CD8-positive, alpha-beta memory T cell (primary cell): ENCODE measurements at places on chromosomes 7 and 10. TPM values are rescaled to one million over a fixed set of nuclear protein-coding genes. Genes with fewer than 3 reads are reported as not detected.
A peak's percentile ranks its signal among the peaks of the same experiment; 100 is the strongest.

DNA sequence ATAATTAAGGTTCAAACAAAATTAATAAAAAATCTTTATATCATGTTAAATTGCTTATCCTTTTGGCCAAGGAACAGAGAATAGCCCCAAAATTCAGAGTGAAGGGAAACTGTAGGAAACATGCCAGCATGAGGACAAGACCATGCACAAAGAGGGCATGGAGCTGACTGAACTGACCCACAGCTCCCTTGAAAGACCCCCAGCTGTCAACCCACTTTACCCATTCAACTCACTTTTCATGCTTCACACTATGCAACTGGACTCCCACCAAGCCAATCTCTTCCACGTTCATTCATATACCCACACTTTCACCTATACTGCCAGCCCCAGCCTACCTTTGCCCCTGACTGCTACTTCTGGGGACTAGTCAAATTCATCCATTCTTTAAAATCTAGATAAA is 10.2 kb downstream of the FBXW4 start:
- DNase-seq: no peak

PHF14 gene
- 38.7 TPM for total RNA-seq

- DNase-seq: no peak
These were observed 48.6 kb downstream of the HIP1 start for GRCh38 chr7:75690121-75690523.

GRCh38 chr7:111718886-111719285 is 156.6 kb upstream of the IMMP2L start:
- no peak for DNase-seq

GRCh38 chr7:91299952-91300775 is 35.9 kb downstream of the FZD1 start:
- no peak for DNase-seq

DNA sequence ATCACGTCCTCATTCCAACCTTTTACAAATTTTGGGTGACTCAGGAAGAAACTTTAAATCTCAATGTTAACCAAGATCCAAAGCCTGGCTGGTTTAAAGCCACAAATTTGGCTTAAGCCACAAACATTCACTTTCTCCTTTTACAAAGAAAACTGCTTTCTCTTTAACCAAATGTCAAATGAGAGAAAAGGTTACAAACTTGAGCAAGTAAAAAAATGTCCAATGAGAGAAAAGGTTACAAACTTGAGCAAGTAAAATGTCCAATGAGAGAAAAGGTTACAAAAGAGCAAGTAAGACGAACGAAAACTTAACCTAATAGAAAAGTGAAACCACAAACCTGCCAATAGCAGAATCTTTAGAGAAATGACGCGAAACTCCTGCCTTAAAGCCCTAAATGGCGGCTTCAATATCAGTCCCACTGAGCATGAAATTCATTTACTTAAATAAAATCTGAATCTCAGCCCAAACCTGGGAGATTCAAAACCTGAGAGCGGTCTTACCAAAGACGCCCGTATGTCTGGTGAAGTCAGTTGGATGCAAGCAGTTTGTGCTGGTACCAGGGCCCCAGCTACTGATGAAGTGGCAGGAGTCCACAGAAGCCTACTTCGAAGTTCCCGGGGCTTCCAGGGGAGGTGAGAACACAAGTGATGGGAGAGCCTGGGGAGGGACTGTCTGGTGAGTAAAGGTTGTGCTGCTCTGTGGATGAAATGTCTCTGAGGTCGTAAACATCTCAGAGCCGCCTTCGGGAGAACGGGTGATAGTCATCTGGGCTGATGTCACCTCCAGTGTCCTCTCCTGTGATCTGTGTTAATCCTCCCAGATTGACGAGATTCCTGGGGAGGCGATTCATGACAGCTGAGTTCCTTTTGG is 74.6 kb downstream of the PAXIP1 start:
- peak; percentile 11 for DNase-seq

CHRM2 gene
- not detected for total RNA-seq

DNA sequence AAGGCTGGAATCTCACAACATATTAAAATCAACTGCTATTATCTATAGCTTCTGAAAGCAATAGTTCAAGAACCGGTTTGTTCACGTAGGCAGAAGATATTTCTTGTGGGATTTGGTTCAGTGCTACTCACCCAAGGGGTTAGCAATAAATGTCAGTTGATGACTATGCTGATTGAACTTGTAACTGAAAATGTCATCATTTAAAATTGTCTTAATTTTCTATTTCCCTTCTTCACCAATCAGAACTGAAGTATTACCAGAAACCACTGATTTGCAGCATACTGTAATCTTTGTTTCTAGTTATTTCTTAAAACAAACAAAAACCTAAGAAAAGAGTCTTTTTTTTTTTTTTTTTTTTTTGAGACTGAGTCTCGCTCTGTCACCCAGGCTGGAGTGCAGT is 46.1 kb downstream of the CPEB3 start:
- no peak for DNase-seq

- no peak for DNase-seq
These were observed 94.9 kb downstream of the SVOPL start for GRCh38 chr7:138606236-138606635.

CASTOR2 gene
- 6.8 TPM for total RNA-seq

GRCh38 chr7:27999829-28000228 is 180.8 kb downstream of the JAZF1 start:
- DNase-seq: no peak

SKAP2 gene
- 11.4 TPM for total RNA-seq

CFAP46 gene
- total RNA-seq: 0.09 TPM

DNA sequence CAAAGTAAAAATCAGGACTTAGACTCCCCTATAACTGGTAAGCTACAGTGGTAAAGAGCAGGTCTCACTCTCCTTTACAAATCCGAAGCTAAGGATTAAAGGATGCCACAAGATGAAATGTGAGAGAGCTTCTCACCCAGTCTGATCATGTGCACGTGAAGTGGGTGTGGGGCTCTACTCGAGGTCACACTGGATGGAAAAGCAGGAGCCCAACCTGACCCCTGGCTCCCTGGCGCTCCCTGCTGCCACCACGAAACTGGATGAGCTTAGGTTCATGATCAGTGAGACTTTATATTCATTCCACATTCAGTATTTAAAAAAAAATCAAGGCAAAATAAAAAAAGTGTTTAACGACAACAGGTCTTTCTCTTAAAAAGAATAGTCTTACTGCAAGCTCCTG is 21.7 kb upstream of the FOXI2 start:
- no peak for DNase-seq

HOXA11 gene
- not detected for total RNA-seq

- DNase-seq: no peak
These were observed 898.3 kb downstream of the REEP3 start for GRCh38 chr10:64419461-64419860.

- no peak for DNase-seq
These were observed 57.9 kb downstream of the GATA3 start for GRCh38 chr10:8112230-8112905.

GRCh38 chr10:116720241-116720643 is 22.1 kb downstream of the HSPA12A start:
- no peak for DNase-seq

- no peak for DNase-seq
These were observed 212.5 kb downstream of the DGKB start for GRCh38 chr7:14690075-14690474.

DNA sequence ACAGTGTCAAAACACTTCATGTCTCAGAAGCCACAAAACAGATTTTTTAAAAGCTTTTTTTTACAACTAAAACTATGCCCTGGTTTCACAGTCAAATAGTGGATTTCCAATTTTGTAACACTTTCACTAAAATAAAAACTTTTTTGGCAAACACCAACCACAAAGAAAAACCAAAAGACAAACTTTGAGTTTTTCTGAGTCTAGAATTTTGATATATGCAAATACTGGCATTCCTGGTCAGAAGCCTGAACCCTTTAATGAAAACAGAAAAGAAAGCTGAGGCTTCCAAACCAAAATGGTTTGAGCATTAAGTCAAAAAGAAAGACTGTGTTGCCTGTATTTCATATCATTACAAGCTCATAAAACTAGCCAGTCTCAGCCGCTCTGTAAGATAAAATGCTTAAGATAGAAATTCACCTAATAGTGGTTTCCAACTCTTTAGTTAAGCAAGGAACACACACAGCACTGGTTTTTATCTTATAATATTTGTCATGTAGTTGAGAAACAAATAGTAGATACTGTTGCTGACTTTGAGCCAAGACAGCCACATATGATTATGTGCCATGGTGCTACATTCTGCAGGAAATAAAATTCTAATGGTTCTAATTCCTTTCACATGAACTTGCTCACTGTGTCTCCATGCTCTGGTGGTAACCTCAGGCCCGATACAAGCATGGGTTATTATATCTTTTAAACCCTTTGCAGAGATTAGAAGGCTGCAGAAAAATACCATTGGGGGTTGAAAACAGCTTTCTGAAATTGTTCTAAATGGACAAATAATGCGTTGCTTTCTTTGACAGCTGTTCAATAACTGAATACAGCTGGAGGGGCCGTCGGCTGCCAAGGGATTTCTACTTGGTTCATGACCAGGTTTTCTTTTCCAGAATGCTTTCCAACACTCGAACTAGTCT is 49.4 kb downstream of the FAM171A1 start:
- DNase-seq: no peak

CLIP2 gene
- total RNA-seq: 2.4 TPM

TRPV6 gene
- not detected for total RNA-seq

GRCh38 chr7:132560825-132561529 is 15.3 kb downstream of the PLXNA4 start:
- no peak for DNase-seq

DNA sequence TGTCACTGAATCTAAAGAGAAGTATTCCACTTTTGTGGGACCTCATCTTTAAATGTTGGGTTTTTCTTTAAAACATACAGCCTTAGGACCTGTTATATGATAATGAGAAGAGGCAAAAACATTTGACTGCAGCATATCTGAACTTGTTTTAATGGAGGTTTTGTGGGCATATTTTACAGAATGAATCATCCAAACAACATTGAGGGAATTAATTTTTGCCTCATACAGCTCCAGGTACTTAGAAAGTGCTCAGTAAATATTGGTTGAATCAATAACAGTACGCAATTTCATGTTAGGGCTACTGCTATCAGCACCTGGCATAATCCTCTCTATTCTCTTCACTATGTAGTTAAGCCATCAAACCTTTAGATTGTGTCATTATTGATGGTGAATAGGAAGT is 115.9 kb downstream of the MALRD1 start:
- DNase-seq: no peak

CPA2 gene
- total RNA-seq: not detected

DNA sequence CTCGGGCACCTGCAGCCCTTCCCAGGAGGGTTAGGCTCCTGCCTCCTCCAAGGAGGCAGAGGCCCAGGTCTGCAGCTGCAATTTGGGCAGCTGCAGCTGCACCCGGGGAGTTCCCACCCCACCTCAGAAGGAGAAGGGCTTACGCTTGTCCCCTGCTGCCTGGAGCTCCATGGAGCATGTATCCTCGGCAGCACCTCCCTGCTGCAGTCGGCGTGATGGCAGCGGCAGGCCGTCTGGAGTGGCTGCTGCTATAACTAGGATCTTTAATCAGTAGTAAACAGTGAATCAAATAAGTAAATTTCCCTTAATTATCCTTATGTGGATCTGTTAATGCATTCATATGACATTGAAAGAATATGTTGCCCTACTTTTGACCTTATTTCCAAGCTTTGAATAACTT is 167.0 kb downstream of the PON1 start:
- no peak for DNase-seq
